NCI-H774 (cell line): ENCODE measurements at places on chromosomes 11 and 22.

DNA sequence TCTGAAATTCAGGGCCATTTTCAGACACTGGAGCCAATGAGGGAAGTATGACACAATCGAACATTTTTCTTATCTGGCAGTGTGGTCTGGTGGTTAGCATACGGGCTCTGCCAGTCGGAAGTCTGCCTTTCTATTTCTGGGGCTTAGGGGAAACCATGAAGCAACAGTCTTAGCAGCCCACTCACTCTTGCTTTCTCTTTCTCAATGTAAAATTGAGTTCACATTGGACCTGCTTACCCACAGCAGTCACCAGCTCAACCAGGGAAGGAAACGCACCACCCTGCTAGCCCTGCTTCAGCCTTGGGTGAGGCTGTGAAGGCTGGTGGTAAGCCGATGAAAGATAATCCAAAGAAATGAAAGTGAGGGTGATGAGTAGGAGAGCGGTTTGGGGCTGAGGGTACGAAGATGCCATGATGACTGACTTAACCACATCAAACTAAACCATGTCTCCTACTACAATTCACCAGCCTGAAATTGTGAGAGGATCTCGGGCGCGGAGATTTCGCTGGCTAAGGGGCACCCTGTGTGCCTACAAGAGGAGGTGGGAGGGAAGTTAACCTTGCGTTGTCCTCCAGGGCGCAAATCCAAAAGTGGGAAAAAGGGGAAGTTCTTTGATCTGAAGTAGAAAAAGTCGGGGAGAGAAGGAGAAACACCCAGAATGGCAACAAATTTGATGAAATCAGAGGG lies 2.0 kb upstream of the LMO2 start:
- DNase-seq = no peak

DNA sequence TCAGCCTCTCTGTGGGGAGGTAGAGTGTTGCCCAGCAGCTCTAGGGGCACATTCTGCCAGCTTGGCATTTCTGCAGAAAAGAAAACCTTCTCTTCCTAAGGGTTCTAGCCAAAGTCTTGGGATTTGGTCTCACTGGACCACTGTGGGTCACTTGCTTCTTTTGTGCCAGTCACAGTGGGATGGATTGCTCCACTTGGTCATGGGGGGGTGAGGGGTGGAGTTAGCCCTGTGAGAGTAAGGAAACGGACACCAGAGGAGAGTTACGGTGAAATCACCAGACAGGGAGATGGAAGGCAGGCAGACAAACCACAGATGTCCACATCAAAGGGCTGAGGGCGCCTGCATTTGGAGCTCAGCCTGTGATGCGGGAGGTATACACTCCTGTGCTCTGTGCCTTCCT lies 10.8 kb downstream of the SGSM1 start:
- DNase-seq = no peak

DNA sequence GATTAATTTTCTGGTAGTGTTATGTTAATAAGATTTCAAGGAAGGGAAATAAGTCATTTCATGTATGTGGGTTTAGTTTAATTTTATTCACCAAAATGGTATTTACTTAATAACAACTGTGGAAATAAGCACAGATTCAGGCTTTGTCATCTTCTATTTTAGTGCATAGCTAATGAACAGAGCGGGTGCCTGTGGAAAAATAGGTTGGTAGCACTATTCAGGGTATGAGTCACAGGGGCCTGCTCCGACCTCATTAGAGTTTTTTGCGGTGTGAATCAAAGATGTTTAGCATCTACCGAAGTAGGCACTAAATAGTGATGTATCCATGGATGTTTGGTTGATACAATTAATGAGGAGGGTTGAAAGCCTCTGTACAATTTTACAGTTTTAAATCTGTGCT lies 78.2 kb downstream of the FAT3 start:
- DNase-seq = no peak

- no peak for DNase-seq
These were observed 75.8 kb downstream of the LINC01488 start for GRCh38 chr11:69557266-69557665.

- no peak for DNase-seq
These were observed 35.4 kb upstream of the NRIP3 start for GRCh38 chr11:9039198-9039597.

- DNase-seq = no peak
These were observed 14.6 kb upstream of the IGLL5 start for GRCh38 chr22:22872722-22873708.

DNA sequence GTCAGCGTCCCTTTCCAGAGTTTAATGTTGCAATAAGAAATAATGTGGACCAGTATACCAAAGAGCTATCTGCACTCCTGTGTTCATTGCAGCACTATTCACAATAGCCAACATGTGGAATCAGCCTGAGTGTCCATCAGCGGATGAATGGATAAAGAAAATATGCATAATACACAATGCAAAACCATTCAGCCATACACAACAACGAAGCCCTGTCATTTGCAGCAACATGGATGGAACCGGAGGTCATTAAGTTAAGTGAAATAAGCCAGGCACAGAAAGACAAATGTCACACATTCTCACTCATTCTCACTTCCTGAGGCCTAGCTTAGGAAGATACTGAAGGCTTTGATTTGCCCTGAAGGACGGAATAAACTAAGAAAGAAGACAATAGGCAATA lies 22.1 kb downstream of the SLC5A4 start:
- no peak for DNase-seq

DNA sequence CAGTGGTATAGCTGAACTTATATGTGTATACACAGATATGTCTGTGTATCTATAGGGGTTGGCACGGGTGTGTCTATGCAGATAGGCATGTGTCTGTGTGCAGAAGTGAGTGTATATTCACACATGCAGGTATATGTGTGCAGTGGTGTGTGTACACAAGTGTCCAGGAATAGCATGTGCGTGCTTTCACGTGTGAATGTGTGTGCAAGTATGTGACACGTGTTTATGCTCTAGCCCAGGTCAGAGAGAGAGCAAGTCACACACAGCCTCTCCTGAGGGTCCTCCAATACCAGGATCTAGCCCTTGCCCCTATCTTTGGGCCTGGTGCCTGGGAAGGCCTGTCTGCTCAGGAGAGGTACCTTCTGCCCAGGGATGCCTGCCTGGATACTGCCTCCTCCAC lies 26.3 kb downstream of the PDE2A start:
- DNase-seq = no peak

DNA sequence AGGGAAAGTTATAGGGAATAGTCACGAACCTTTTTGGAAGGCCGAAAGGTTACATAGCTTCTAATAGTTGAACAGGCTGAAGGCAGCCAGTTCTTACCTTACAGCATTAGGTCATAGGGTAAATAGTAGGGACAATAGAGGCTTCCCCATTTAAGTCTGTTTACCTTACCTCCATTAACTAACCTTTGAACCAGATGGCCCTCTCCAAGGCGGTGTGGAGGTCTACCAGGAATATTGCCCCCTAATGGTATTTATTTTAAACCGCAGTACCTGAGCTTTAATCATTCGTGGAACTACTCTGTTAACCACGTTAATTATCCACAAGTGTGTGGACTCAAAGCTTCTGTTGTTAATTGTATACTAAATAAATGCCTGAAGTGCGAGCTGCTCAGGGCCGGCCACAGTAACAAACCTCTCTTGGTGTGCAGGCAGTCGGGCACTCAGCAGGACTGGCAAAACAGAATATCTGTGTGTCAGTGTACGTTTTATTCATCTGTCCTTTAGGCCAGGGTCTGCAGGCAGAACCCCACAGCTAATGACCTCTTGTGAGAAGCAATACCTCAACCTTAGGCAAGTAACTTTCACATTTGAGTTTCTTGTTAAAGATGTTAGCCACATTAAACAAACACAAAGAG lies 81.7 kb downstream of the PRCP start:
- peak; percentile 90 for DNase-seq

- DNase-seq = no peak
These were observed 1.1 kb upstream of the MRGPRX4 start for GRCh38 chr11:18171377-18172000.

- peak; percentile 42 for DNase-seq
These were observed 2.1 kb downstream of the WEE1 start for GRCh38 chr11:9575260-9576240.

DNA sequence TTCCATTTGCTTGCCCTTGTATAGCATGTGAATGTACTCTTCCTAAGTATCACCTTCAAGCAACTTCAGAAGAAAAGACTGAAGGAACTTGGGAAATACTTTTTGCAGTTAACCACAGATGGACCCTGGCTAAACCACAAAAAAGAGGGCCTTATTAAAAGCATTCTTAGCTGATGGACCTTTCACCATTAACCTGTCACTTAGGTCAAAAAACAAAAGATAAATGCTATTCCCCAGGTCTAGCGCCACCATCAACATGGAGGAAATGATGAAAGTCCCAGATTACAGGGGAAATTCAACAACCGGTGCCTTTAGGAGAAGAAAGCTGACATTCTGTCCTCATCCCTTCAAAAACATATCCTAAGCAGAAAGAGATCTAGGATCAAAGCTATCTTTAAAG lies 29.5 kb downstream of the STK33 start:
- no peak for DNase-seq

GRCh38 chr11:14235701-14236100 lies 123.3 kb downstream of the RRAS2 start:
- no peak for DNase-seq

DNA sequence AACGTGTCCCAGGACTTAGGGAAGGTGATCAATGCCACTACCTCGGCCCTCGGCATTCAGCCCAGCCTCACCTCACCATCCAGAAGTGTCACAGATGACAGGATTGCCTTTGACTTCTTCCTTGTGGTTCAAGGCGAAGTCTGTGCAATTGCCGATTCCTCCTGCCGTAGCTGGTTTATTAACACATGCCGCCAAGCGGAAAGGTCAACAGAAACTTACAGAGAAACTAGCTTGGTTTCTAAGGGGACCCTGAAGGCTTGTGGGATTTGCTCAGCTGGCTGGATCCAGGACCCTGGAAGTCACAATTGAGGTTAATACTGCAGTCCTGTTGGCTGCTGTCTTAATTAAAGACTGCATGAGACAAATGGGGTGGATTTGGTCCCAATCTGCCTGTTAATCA lies 65.6 kb downstream of the SHANK2 start:
- DNase-seq = no peak

GRCh38 chr11:34044664-34045485 lies 6.7 kb upstream of the CAPRIN1 start:
- no peak for DNase-seq

GRCh38 chr11:75639762-75640181 lies 29.1 kb downstream of the MAP6 start:
- peak; percentile 93 for DNase-seq

- DNase-seq = peak; percentile 64
These were observed 13.1 kb downstream of the ADM start for GRCh38 chr11:10317776-10318526.

GRCh38 chr11:133443206-133443747 lies 89.0 kb downstream of the OPCML start:
- DNase-seq = peak; percentile 3

DNA sequence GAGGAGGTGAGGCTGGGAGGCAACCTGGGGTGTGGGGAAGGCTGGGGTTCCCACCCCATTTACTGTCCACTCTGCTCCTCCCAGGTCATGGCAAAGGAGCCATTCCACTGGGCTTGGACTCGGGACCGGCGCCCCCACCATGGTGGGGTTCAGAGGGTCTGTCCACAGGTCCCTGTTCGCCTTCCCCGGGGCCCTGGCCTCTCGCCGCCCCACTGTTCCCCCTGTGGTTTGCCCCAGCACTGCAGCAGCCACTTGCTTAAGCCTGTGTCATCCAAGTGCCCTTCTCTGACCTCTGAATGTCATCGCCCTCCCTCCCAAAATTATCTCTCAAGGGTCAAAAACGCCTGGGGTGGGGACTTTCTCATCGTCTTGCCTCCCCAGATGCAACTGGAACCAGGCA lies 2.6 kb downstream of the SPDYC start:
- DNase-seq = no peak

DNA sequence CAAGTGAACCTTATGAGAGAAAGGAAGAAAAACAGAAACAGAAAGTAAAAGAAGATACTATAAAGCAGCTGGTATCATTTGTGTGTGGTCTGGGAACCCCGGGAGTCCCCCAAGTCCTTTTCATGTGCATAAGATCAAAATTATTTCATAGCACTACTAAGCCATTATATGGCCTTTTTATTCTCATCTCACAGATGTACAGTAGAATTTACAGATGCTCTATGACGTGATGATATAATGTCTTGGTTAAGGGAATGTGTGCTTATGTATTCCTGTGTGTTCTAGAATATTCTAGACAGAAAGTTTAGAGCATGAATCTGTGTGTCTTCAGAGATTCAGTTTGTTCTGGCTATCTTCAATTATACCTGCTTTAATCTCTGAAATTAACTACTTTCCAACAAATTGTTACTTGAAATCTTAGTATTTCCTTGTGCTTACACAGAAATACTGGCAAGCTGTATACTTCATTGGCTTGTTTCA lies 8.6 kb upstream of the TPP1 start:
- DNase-seq = no peak
